ENCODE measurements at places on chromosomes 6 and 20. TPM values are rescaled to one million over a fixed set of nuclear protein-coding genes. Genes with fewer than 3 reads are reported as not detected.

- peaks cover 26% of the 10 kb centered on the region for H3K36me3 ChIP-seq
- H3K27ac ChIP-seq: no peak overlapping the region
- H3K4me3 ChIP-seq: no peak overlapping the region
- no peaks in the 10 kb centered on the region for H3K27me3 ChIP-seq
- no peak for DNase-seq
Observed at GRCh38 chr20:47320990-47321805, 35.3 kb downstream of the ZMYND8 start.

GRCh38 chr6:10210052-10210451 lies 204.8 kb downstream of the TFAP2A start:
- no peak for DNase-seq
- H3K27ac ChIP-seq: no peak overlapping the region
- no peaks in the 10 kb centered on the region for H3K4me1 ChIP-seq

The RNF182 gene
- total RNA-seq: not detected

The CALHM4 gene
- not detected for total RNA-seq

- no peak overlapping the region for H3K27ac ChIP-seq
- H3K27me3 ChIP-seq: no peaks in the 10 kb centered on the region
- no peak for DNase-seq
- peaks cover 8% of the 10 kb centered on the region for H3K4me1 ChIP-seq
Observed at GRCh38 chr6:109103942-109104341, 8.6 kb downstream of the CEP57L1 start.

GRCh38 chr20:49572857-49573256 lies 4.9 kb upstream of the PTGIS start:
- H3K36me3 ChIP-seq: peaks cover 12% of the 10 kb centered on the region
- peak; percentile 24 for DNase-seq
- peak overlapping the region; percentile 77 for H3K27ac ChIP-seq
- peaks cover 32% of the 10 kb centered on the region for H3K27me3 ChIP-seq
- H3K4me3 ChIP-seq: peak overlapping the region; percentile 0
- peaks cover 43% of the 10 kb centered on the region for H3K4me1 ChIP-seq

DNA sequence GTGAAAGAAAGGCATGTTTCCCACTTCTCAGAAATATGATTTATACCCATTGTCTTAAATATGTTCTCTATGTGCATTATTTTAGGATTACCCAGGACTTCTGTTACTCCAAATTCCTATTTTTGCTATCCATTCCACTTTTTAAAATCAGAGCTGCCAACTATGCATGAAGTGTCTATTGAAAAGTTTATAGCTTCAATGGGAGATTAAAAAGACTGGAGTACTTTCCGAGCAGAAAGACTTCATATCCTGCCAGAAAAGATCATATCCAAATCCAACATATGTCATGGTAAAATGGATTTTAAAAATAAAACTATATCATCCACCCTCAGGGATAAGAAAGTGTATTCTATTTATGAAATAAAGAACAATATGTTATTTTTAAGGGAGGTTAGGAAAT lies 212.7 kb downstream of the COL12A1 start:
- no peaks in the 10 kb centered on the region for H3K36me3 ChIP-seq
- H3K27me3 ChIP-seq: no peaks in the 10 kb centered on the region
- no peak overlapping the region for H3K4me3 ChIP-seq
- no peaks in the 10 kb centered on the region for H3K4me1 ChIP-seq
- H3K27ac ChIP-seq: no peak overlapping the region

The MYCT1 gene
- total RNA-seq: not detected

GRCh38 chr6:152246554-152247337 lies 390.4 kb downstream of the SYNE1 start:
- H3K27me3 ChIP-seq: no peaks in the 10 kb centered on the region
- no peak for DNase-seq
- no peak overlapping the region for H3K27ac ChIP-seq
- no peak overlapping the region for H3K4me3 ChIP-seq

Measured in activated CD4-positive, alpha-beta memory T cell treated with anti-CD3 and anti-CD28 coated beads, Interleukin-2, amount 10 ng/mL, durations not matched to agents 7 days and 5 days (primary cell).